Effector memory CD8-positive, alpha-beta T cell (primary cell): ENCODE measurements at places on chromosomes 6 and 20.
A peak's percentile ranks its signal among the peaks of the same experiment; 100 is the strongest.

GRCh38 chr6:26235302-26235670 lies 129.7 kb upstream of the BTN3A2 start:
- H3K27me3 ChIP-seq: no peaks in the 10 kb centered on the region
- peaks cover 34% of the 10 kb centered on the region for H3K36me3 ChIP-seq
- peak overlapping the region; percentile 98 for H3K27ac ChIP-seq
- DNase-seq: no peak
- H3K4me1 ChIP-seq: peaks cover 15% of the 10 kb centered on the region
- peak overlapping the region; percentile 95 for H3K4me3 ChIP-seq

- H3K4me3 ChIP-seq: no peak overlapping the region
- peaks cover 34% of the 10 kb centered on the region for H3K27me3 ChIP-seq
- no peaks in the 10 kb centered on the region for H3K36me3 ChIP-seq
- H3K4me1 ChIP-seq: peaks cover 9% of the 10 kb centered on the region
These were observed 141.4 kb upstream of the PTPN1 start for GRCh38 chr20:50368813-50369224.

DNA sequence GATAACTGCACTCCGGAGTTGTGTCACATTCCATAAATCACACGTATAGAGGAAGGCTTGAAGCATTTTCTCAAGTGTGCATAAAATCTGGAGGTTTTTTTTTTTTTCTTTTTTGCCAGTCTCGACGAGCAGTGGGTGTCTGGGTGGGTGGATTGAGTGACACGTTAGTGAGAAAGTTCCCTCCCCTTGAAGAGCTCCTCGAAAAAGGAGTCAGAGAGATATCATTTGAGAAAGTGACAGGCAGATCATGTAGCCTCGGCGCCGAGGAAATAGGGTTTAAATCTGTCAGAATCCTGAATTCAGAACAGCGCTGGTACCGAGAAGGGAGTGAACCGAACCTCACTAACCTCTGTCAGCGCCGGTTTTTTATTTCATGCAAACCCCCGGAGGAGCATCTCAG lies 269.5 kb upstream of the ARID1B start:
- no peak overlapping the region for H3K27ac ChIP-seq
- peaks cover 65% of the 10 kb centered on the region for H3K27me3 ChIP-seq
- no peaks in the 10 kb centered on the region for H3K36me3 ChIP-seq
- no peak for DNase-seq
- H3K4me1 ChIP-seq: peaks cover 12% of the 10 kb centered on the region

GRCh38 chr6:41728073-41728936 lies 7.1 kb downstream of the TFEB start:
- H3K27me3 ChIP-seq: no peaks in the 10 kb centered on the region
- peak overlapping the region; percentile 63 for H3K4me3 ChIP-seq
- peak overlapping the region; percentile 81 for H3K27ac ChIP-seq
- peaks cover 20% of the 10 kb centered on the region for H3K36me3 ChIP-seq
- H3K4me1 ChIP-seq: peaks cover 57% of the 10 kb centered on the region

- H3K4me1 ChIP-seq: peaks cover 8% of the 10 kb centered on the region
- H3K27me3 ChIP-seq: peaks cover 46% of the 10 kb centered on the region
- H3K4me3 ChIP-seq: no peak overlapping the region
- H3K27ac ChIP-seq: no peak overlapping the region
- no peak for DNase-seq
These were observed 12.9 kb upstream of the TLDC2 start for GRCh38 chr20:36862857-36863668.
